ENCODE measurements at places on chromosomes 1 and 21.

DNA sequence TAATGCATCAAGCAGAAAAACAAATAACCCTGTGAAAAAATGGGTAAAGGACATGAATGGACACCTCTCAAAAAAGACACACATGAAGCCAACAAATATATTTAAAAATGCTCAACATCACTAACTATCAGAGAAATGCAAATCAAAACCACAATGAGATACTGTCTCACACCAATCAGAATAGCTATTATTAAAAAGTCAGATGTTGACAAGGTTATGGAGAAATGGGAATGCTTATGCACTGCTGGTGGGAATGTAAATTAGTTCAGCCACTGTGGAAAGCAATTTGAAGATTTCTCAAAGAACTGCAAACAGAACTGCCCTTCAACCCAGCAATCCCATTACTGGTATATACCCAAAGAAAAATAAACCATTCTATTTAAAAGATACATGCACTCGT is 86.6 kb upstream of the TNFSF4 start:
- no peak for DNase-seq

GRCh38 chr1:93842750-93843500 is 36.1 kb downstream of the DNTTIP2 start:
- DNase-seq = no peak

DNA sequence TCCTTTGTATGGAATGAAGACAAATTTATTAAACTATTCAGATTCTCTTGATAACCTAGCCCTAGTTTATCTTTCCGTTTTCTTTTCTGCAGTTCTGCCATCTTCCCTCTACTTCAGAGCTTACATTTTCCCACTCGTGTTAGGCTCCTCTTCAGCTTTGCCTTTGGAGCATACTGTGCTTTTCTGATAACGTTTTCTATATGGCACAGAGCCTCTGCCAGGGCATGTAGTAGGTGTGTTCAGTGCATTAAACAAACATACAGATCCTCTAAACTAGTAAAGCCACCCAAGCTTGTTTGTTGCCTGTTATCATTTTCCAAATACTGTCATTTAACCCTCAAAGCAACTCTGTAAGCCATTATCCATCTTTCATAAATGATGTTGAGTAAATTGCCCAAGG is 25.1 kb downstream of the DYRK1A start:
- no peak for DNase-seq

DNA sequence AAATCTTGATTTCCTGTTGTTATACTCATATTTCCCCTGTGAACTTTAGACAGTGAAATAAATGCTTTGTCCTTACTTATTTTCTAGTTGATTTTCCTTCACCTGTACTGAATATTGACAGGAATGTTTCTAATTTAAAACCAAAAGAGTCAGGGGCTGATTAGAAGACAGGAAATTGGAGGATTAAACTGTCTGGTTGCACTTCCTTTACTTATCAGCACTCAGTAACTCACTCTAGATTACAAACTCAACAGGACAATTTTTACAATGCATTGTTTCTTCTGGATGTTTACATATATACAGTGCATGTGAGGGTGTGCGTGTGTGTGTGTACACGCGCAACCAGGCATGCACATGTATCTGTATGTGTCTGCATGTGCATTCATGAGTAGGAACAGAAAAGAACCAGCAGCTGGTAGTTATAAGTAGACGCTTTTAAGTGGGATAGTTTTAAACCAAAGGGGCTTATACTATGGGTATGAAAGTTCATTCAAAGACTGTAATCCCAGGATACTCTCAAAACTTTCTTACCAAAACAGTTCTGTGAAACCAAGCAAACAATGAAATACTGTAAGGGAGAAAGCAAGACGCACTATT is 212.0 kb upstream of the NFIA start:
- no peak for DNase-seq

DNA sequence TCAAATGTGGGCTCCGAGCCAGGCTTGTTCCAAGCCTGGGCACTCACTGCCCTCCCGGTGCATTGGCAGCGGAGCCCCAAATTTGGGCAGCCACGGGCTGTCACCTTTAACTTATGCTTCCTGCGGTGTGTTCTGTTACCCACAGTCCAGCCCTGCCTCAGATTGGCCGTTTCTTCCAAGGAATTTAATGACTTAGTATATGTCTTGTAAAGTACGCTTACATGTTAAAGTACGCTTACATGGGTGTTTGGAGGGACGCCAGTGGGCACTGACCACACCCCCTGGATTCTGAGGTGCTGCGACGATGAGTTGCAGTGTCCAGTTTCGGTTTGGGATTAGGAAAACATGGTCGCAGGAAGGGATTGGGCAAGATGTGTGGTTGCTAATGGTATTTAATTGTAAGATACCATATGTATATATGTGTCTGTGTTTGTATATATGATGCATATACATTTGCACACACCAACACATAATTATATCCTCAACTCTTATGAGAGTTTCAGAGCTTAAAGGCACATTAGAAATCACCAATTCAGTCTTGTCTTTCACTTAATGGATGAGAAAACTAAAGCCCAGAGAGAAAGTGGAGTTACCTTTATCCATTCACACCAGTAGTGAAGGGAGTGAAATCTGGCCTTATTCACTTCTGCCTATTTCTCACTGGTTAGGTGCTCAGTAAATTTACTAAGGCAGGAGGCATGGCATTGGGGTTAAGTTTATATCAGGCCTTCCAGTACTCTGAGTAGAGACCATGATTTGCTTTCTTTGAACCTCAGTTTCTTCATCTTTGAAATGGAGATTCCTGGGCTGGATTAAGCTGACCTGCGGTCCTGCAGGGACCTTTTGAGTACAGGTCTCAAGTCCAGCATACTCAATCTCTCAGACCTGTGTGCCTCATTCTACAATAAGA is 1.0 kb downstream of the SMYD2 start:
- DNase-seq = no peak

DNA sequence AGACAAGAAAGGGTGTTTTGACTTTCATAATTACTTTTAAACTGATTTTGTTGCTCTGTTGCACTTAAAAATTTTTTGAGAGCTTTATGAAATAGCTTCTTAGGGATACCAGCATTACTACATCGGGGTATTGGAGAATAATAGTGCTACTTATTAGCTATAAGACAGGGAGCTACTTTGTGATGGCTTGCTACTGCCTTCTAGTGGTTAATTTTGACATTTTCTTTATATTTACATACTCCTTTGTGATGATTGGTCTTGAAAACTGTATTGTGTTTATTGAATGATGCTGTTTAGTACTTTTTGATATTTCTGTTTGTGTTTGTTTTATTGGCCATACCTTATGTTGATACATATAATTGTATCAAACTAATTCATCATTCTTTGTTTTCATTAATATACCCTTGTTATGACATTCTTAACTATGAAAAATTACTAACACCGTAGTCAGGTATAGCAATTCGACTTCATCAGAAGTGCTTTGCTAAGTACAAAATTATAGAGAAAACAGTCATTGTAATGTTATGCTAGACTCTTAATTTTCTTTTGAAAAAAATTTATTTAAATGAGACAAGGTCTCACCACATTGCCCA is 85.5 kb downstream of the CLIC4 start:
- no peak for DNase-seq

DNA sequence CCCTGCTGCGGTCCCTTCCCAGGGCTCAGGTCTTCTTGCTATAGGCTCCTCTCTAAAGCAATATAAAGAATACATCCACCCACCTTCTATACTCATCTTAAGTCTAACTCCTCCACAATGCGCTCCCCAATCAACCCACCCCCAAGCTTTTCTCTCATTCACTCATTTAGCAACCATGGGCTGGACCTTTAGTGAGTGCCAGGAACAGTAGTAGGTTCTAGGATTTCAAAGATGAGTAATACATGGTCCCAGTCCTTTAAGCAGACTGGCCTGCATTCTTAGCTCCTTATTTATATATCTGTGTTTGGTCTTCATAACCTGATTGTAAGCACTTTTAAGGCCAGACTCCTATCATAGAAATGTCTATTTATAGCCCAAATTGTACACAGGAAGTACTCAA is 5.9 kb downstream of the CAMK1G start:
- no peak for DNase-seq

DNA sequence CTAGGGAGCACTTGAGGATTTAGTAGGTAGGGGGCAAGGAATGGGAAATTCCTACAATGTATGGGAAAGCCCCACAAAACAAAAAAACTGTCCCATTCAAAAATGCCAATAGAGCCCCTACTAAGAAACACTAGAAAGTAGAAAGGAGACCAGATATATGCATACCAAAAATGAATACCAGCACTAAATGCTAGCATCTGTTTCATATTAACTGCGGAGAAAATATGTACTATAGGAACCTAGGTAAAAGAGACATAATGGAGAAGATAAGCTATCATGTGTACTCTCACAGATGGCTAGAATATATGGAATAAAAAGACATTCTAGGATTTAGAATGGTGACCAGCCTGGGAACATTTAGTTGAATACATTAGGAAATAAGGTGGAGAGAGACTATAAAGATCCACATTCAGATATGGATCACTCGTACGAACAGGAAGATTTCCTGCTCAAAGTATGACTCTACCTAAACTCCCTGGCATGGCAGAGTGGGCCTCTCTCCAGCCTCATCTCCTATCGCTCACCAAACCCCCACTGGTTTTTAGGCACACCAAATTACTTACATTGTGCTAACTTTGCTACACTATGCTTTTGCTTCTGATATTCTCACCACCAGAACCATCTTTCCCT is 18.3 kb downstream of the ZNHIT6 start:
- no peak for DNase-seq

DNA sequence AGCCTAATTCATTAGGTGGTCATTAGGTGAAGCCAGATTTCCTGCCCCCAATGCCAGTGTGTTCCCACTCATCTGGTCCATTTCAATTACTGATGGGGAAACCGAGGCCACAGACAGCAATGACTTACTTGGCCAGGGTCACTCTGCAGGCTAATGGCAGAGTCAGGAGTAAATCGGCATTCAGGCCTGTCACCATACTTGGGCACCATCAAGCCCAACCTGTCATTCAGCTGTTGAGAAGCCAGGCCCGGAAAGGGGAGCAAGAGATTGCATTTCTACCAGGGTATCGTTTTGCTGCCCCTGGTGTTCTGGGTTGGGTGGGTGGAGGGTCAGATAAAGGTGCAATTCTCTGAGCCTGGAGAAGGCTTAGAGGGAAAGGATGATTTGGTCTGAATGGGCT is 8.0 kb upstream of the TMEM61 start:
- no peak for DNase-seq

GRCh38 chr1:228784181-228784580 is 48.9 kb downstream of the RHOU start:
- no peak for DNase-seq

- DNase-seq = no peak
Measured at GRCh38 chr1:187876775-187877174, 1048.0 kb downstream of the PLA2G4A start.

DNA sequence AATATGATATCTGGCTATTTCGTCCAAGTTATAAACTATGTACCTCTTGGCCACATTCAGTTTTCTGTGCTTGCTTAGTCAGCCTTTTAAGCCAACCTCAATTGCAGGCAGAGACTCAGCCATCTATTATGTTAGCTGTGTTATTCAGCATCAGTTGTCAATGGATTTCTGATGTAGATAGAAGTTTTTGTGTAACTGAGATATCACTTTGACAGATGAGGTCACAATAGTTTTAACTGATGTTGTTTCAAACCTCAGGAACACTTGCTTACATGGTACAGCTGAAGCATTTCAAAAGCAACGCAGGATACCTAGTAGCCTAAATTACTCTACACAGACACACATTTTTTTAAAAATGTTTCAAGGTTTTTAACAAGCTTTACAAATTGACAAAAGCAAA is 1478.0 kb downstream of the NCAM2 start:
- no peak for DNase-seq

- no peak for DNase-seq
Measured at GRCh38 chr1:184032930-184033418, 4.6 kb downstream of the COLGALT2 start.

DNA sequence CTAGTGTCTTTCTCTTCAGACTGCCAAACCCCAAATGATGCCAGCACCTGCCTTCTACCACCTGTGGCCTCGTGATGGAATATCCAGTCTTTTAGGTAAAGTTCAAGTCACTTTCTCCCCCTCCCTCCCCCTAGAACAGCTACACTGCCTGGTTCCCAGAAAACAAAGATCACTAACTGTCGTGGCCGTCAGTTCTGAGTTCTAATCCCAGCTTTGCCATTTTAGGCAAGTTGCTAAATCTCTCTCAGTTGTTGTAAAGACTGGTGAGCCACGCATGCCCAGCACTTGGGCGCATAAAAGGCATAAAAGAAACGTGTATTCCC is 648 bp upstream of the TRAPPC3 start:
- no peak for DNase-seq

- no peak for DNase-seq
Measured at GRCh38 chr1:198929111-198929604, 290.3 kb downstream of the PTPRC start.

Measured in stimulated activated CD4-positive, alpha-beta T cell treated with anti-CD3 and anti-CD28 coated beads, TNF-alpha, amount 100 ng/mL, for 24 hours (primary cell).